ENCODE measurements at places on chromosomes 16 and 17.

GRCh38 chr16:49675413-49675812 is 180.5 kb downstream of the ZNF423 start:
- no peak for DNase-seq

DNA sequence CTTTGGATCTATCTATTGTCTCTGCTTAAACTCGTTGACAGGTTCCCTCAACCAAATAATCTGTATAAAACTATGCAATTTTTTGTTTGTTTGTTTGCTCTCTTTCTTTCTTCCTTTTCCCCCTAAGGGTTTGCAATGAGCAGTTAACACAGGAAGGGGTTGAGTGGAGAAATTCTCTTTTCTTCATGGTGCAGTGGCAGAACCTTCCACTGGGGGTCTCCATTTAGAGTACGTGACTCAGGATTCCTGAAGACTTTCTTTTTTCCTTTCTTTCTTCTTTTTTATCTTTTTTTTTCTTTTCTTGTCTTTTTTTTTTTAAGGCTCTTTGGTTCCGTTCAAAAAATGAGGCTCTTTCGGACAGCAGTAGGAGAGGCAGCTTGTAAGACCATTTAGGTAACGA is 19.5 kb upstream of the RBFOX1 start:
- no peak for DNase-seq

GRCh38 chr17:82551779-82552457 is 32.4 kb downstream of the FOXK2 start:
- DNase-seq, result peak; percentile 53

DNA sequence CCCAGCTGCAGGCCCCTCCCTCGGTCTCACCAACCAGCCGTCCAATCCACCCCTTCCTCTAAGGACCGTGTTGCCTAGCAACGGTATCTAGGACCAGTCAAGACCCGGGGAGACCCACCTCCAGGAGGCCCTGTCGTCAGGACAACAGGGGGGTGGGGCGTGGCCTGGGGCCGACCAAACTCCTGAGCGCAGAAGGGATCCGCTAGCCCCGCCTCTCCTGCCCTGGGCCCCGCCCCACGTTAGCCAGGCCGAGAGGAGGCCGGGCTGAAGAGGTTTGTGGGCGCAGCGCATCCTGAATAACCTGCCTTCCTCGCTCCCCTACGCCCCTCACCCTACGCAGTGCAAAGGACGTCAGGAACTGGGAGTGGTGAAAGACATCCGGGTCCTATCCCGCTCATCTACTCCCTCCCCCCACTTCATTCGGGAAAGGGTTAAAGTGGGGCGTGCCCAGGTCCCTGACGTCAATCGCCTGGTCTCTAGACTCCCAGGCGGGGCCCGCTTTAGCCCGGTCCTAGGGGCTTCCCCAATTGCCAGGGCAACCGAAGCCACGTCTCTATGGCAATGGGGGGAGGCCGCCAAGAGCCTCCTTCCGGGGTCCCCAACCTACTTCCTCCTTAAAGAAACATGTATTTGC is 14.7 kb downstream of the DLG4 start:
- peak; percentile 86 for DNase-seq

DNA sequence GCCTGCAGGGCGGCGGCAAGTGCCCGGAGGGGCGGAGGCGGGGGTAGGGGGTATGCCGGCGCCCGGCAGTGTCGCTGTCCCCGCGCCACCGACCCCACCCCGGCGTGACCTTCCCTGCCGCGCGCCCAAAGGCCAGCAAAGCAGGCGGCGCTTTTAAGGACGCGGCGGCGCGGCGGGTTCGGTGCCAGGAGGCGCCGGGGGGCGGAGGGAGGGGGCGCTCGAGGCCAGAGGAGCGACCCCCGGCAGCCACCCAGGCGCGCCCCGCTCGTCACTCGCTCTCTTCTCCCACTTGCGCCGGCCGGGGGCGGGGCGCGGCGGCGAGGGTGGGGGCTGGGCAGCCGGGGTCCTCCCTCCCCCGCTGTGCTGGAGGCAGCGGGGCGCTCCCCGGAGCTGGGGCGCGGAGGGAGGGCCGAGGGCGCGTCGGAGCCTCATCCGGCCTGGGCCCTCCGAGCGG is 8.6 kb upstream of the BAHCC1 start:
- no peak for DNase-seq

DNA sequence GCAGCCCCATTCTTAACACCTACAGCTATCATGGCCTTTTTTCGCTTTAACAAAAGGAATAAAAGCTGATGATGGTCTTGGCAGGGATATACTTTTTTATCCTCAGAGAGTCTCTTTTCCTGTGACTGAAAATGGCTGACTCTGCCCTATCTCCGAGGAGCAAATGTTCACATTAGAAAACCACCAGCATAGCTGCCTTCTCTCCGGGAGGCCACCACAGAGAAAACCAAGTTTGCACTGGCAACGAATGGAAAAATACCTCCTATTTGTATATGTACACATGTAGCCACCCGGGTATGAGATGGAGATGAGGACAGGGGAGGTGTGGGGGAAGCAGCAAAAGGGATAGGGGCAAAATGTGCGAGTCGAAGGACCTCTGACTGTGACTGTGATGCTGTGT is 88.2 kb downstream of the STX8 start:
- DNase-seq, result no peak

DNA sequence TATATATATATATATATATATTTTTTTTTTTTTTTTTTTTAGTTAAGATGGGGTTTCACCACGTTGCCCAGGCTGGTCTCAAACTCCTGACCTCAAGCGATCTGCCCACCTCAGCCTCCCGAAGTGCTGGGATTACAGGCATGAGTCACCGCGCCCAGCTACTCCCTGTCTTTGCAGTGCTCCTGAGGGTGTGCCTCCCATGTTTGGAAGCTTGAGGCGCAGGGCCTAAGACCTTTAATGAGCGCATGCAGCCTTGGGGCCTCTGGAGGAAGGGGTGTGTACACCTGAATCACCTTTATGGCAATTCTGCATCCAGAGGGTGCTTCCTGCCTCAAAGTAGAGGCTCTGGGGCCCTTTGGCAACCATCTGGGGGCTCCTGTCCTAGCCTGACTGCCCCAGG is 219.4 kb upstream of the CIBAR2 start:
- DNase-seq, result no peak
